ENCODE measurements at places on chromosomes 1 and 21. TPM values are rescaled to one million over a fixed set of nuclear protein-coding genes. Genes with fewer than 3 reads are reported as not detected.

The WNT2B gene
- not detected for total RNA-seq

The MAPKAPK2 gene
- 53.5 TPM for total RNA-seq

The ADCY10 gene
- not detected for total RNA-seq

GRCh38 chr1:83769072-83769471, 229.9 kb downstream of the TTLL7 start:
- no peak for DNase-seq

DNA sequence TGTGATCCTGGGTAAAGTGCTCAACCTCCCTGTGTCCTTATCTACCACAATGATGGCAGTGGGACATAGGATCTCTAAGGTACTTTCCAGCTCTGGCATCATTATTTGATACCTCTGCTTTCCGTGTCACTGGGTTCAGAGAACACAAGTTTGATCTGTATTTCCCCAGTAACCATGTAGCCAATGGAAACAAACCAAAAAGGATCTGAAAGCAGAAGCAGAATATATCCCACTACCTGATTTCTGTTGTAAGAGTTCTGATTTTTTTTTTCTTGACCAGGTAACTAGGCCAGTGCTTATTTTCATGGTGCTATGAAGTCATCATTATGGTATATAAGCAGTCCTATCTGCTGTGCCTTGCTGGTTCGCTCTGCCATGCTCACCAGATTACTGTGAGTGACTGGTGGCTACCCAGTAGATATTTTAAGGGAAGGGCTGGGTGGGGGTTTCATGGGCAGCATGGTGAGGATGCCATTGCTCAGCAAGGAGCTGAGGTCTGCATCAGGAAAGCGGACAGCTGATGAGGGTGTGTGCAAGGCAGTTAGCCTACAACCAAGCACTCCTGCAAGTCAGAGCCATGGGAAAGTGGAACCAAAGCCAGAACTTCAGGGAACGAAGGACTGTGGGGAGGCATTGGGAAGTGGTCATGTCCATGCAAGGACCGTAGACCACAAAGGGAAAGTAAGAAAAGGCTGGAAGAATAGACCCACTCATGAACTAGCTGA, 104.9 kb upstream of the EDEM3 start:
- DNase-seq = no peak

GRCh38 chr1:7207875-7208646, 422.8 kb downstream of the CAMTA1 start:
- DNase-seq = peak; percentile 41

- DNase-seq = no peak
Observed at GRCh38 chr1:182143825-182144645, 82.5 kb upstream of the ZNF648 start.

DNA sequence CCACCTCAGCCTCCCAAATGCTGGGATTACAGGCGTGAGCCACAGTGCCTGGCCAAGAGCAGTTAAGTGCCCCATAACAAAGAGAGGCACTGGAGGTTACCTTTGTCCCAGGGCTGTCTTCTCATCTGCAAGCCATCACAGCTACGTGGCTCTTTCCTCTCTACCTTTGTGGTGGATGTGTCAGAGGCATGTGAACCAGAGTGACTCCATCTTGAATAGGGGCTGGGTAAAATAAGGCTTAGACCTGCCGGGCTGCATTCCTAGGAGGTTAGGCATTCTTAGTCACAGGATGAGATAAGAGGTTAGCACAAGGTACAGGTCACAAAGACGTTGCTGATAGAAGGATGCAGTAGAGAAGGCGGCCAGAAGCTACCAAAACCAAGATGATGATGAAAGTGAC, 59.4 kb upstream of the POU2F1 start:
- no peak for DNase-seq

All from activated naive CD8-positive, alpha-beta T cell treated with anti-CD3 and anti-CD28 coated beads for 36 hours (primary cell).